Fibroblast of pulmonary artery (primary cell): ENCODE measurements at places on chromosomes 16 and 17.

DNA sequence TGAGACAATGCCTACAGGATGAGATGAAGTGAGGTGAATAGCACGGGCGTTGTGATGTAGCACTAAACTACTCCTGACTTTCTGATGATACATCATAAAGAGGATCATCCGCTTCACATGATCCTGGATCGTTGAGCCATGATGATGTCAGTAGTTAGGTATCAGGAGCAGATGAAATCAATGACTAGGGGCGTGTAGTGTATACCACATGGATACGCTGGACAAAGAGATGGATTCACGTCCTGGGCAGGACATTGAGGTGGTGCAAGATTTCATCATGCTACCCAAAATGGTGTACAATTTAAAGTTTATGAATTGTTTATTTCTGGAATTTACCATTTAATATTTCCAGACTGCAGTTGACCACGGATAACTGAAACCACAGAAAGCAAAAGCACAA, 156.6 kb downstream of the ANKFN1 start:
- peak; percentile 8 for DNase-seq

- DNase-seq = no peak
Observed at GRCh38 chr17:82865274-82865673, 25.5 kb upstream of the ZNF750 start.

GRCh38 chr16:12881182-12881581, 20.2 kb upstream of the SHISA9 start:
- no peak for DNase-seq

DNA sequence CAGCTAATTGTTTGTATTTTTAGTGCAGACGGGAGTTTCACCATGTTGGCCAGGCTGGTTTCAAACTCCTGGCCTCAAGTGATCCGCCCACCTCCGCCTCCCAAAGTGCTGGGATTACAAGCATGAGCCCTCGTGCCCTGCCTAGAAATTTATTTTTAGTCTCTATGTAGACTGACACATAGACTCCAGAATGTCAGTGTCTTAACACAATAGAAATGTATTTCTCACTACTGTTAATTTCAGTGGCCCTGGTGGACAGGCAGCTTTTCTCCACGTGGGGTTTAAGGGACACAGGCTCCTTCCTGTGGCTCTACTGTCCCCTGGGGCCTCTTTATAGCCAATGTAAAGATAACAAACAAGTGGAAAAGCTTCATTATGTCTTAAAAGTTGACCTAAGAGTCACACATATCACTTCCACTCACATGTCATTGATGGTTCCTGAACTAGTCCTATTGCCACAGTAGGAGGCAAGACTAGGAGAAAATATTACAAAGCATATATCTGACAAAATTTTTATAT, 43.8 kb downstream of the COPRS start:
- no peak for DNase-seq

GRCh38 chr16:53081686-53082407, 27.1 kb downstream of the CHD9 start:
- DNase-seq = no peak

- DNase-seq = no peak
Observed at GRCh38 chr17:44995436-44996001, 27.4 kb upstream of the C1QL1 start.

GRCh38 chr16:57972306-57972705, 1.4 kb upstream of the CNGB1 start:
- no peak for DNase-seq

GRCh38 chr17:78360371-78361224, 721 bp upstream of the SOCS3 start:
- peak; percentile 87 for DNase-seq
